ENCODE measurements at places on chromosomes 11 and 22.

- peak; percentile 71 for DNase-seq
Measured at GRCh38 chr11:114416441-114416961, 16.0 kb downstream of the RBM7 start.

DNA sequence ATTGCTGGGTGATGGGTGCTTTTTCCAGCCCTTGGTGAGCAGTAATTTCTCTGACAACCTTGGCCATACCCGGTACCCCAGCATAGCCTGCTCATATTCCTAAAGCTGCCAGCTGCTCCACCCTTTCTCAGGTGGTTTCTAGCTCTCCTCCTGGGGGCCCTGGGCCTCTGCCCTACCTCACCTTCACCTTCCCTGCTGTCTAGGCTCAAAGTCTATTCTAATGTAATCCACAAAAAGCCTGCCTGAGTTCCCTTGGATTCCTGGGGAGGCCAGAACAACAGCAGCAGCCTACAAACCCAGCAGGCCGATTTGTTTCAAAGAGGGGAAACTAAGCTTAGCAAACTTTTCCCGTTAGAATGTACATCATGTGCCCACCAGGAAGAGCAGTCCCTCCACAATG, 117.6 kb downstream of the DSCAML1 start:
- DNase-seq = no peak

- peak; percentile 81 for DNase-seq
Measured at GRCh38 chr11:122163053-122163819, 47.2 kb upstream of the BLID start.

- DNase-seq = no peak
Measured at GRCh38 chr22:44247346-44247745, 65.4 kb downstream of the SHISAL1 start.

GRCh38 chr11:115219376-115219775, 284.8 kb downstream of the CADM1 start:
- DNase-seq = no peak
